DMS153 (cell line): ENCODE measurements at places on chromosomes 5 and 9.

- DNase-seq, result peak; percentile 16
These were observed 156.3 kb downstream of the HMHB1 start for GRCh38 chr5:143968071-143968878.

GRCh38 chr9:36129139-36129538, 7.4 kb upstream of the GLIPR2 start:
- no peak for DNase-seq

DNA sequence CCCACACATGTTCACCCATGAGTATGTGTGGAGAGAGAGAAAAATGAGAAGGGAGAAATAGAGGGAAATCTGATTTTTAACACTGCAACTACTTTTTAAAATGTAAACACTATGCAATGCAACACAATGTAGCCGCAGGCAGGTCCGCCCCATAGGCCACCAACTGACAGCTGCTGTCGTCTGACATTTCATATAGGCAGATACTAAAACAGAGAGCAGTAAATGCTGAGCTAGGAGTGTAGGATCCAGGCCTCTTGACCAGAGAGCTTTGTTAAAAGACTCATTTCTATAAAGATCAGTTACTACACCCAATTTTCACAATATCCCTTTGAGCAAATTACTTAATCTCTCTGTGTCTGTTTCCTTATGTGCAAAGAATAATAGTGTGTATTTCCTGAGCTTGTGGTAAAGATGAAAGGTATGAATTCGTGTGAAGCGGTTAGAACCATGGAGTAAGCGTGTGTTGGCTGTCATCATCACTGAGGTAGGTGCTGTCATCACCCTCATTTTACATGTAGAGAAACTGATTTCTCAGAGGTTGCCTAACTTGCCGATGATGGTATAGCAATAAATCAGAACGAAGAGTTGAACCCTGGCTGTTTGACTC, 55.2 kb upstream of the PDE8B start:
- DNase-seq, result no peak

GRCh38 chr9:2809692-2810419, 34.0 kb downstream of the PUM3 start:
- no peak for DNase-seq

DNA sequence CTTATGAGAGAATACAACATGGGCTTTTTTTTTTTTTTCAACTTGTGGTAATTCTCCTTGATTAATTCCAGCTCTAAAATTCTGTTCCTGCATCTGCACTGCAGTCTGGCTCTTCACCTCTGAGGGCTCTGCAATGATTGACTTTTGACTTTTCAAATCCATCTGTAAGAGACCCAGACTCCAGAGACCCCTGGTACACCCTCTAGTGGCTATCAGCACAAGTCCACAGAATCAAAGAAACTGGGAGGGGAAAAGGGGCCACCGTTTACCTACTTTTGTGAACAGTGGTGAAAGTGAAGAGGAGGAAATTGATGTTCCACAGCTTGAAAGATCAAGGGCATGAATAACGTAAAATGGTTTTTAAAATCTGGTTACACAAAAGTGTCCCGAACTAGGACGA, 151.6 kb downstream of the SLIT3 start:
- no peak for DNase-seq

DNA sequence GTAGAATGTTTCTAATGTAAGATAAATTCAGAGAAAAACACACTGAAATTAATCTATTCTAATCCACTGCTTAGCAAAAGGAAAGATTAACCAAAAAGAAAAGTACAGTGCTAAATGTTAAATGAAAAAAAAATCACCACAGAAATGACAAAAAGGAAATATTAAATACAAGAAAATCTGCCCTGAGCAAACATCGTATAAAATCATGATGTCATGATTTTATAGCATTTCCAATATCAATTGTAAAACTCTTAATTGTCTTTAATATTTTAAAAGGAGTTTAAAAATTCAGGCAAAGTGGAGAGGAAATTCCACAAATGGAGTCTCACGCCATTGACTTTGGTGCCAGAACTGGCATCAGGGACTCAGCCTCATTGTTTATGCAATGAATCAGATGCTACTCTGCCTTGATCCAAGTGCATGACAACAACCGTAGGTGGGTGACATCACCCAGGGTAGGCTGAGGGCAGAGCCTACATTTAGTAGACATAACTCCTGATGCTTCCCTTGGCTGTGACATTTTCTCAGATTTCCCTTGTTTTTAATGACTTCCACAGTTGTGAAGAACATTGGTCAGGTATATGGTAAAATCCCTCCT, 696.8 kb downstream of the SEMA5A start:
- DNase-seq, result no peak

GRCh38 chr9:12748016-12748415, 26.8 kb upstream of the LURAP1L start:
- DNase-seq, result no peak

GRCh38 chr9:31302620-31303418, 1081.6 kb upstream of the ACO1 start:
- DNase-seq, result no peak

- DNase-seq, result no peak
These were observed 11.5 kb upstream of the MYOT start for GRCh38 chr5:137856201-137856600.

GRCh38 chr5:96214442-96215197, 218.4 kb downstream of the PCSK1 start:
- DNase-seq, result no peak

DNA sequence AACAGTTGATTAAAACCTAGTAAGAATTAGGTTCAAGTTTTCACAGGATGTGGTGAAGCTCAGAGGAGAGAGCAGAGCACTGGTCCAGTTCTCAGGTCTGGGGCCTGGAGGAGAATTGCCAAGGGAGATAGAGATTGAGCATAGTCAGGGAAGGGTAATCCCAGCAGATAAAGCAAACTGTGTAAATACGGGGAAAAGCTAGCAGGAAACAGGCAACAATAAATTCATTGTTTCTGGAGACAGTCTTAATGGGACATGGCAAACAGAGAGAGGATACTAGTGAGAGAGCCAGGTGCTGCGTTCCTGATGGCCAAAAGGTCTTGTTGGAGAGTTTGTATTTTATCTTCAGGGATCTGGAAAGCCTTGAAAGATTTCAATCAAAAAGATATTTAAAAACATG, 333.0 kb downstream of the PDE4D start:
- peak; percentile 13 for DNase-seq

DNA sequence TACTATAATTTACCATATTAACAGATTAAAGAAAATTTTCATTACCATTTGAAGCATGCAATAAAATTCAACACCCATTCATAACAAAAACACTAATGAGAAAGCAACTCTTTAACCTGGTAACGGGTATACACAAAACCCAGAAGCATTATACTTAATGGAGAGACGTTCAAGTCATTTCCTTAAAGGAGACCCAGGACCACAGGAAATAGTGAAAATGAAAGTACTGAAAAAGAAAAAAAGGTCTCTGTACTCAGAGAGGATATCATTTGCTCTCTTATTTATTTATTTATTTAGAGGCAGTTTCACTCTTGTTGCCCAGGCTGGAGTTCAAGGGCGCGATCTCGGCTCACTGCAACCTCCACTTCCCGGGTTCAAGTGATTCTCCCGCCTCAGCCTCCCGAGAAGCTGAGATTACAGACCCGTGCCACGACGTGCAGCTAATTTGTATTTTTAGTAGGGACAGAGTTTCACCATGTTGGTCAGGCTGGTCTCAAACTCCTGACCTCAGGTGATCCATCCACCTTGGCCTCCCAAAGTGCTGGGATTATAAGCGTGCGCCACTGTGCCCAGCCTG, 61.6 kb downstream of the SETX start:
- DNase-seq, result no peak

- DNase-seq, result no peak
These were observed 160.7 kb upstream of the MEF2C start for GRCh38 chr5:89043676-89044075.
